Myometrial cell (primary cell): ENCODE measurements at places on chromosomes 6 and 20. TPM values are rescaled to one million over a fixed set of nuclear protein-coding genes. Genes with fewer than 3 reads are reported as not detected.

LSM2 gene
- total RNA-seq: 85.3 and 118 TPM in 2 replicates

CDH4 gene
- total RNA-seq: 10.6 and 13.8 TPM in 2 replicates

BPIFB4 gene
- total RNA-seq: not detected in 2 replicates

PPP1R14C gene
- not detected in 2 replicates for total RNA-seq

TRIM31 gene
- not detected in 2 replicates for total RNA-seq

BANF2 gene
- total RNA-seq: not detected in 2 replicates

FGD2 gene
- not detected in 2 replicates for total RNA-seq

ALDH8A1 gene
- 1.6 TPM in 1 of 2 replicates, not detected in the other for total RNA-seq

PTK6 gene
- total RNA-seq: not detected in 2 replicates

PPP1R16B gene
- total RNA-seq: not detected in 2 replicates

SULF2 gene
- total RNA-seq: 20.8 and 22.7 TPM in 2 replicates

ZBTB9 gene
- 4.3 and 8.6 TPM in 2 replicates for total RNA-seq

RING1 gene
- total RNA-seq: 11.5 and 15.6 TPM in 2 replicates

ARHGAP40 gene
- total RNA-seq: under 0.01 and 1.2 TPM in 2 replicates

PARD6B gene
- 0.53 and 0.58 TPM in 2 replicates for total RNA-seq

SLC22A7 gene
- not detected in 2 replicates for total RNA-seq
